ENCODE measurements at places on chromosomes 16 and 17.

GRCh38 chr16:53629607-53630312 lies 73.9 kb downstream of the RPGRIP1L start:
- no peak for DNase-seq

- no peak for DNase-seq
These were observed 35.8 kb downstream of the SRCIN1 start for GRCh38 chr17:38569701-38570512.

DNA sequence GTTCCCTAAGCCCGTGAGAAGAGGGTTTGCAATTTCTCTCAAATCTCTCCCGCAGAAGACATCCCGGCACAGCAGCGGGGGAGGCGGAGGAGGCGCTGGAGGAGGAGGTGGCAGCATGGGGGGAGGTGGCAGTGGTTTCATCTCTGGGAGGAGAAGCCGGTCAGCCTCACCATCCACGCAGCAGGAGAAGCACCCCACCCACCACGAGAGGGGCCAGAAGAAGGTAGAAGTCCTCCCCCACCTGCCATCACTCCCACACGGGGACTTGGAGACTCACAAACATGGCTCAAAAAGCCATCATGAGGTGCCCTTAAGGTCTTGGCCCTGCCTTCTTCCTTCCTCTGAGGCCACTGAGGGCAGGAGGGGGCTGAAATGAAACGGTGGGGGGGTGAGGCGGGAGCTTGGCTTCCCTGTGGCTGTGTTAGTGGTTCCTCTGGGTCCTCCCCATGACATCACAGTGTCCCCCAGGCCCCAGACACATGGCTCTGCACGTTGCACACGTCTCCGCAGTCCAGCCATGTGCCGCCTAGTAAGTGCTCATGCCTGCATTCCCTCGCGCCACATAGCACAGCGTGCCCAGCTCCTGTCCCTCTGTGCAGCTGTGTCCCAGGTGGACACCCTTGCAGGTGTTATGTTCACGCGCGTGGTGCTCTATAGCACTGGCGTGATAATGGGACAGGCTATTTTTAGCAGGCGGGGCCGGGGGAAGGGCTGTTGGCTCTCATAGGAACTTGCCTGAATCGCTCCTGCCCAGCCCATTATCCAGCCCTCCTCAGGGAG lies 6.9 kb downstream of the MLLT6 start:
- DNase-seq: no peak

DNA sequence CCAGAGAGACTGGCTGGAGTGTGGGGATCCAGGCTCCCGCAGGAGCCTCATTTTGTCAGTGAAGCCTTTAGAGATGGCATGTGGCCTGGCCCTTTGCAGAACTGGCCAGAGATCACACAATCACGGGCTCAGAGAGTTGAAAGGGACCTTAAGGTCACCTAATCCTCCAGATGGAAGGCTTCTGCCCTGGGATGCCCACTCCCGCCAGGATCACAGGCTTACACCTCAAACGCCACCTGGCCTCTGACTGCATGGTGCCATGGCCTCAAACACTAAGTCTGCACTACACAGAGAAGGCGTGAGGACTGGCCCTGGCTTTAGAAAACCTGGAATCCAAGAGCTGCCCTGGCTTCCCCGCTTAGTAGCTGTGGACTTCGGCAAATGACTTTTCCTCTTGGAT lies 306.8 kb upstream of the CCL2 start:
- no peak for DNase-seq

Data from activated naive CD4-positive, alpha-beta T cell treated with Interleukin-2 at 50 U/mL for 16 hours (primary cell).